Stimulated activated CD4-positive, alpha-beta T cell treated with anti-CD3 and anti-CD28 coated beads, Interleukin-1b, Interleukin-23, amount 100 ng/mL, for 1 hour (primary cell): ENCODE measurements at places on chromosomes 3 and 15.

DNA sequence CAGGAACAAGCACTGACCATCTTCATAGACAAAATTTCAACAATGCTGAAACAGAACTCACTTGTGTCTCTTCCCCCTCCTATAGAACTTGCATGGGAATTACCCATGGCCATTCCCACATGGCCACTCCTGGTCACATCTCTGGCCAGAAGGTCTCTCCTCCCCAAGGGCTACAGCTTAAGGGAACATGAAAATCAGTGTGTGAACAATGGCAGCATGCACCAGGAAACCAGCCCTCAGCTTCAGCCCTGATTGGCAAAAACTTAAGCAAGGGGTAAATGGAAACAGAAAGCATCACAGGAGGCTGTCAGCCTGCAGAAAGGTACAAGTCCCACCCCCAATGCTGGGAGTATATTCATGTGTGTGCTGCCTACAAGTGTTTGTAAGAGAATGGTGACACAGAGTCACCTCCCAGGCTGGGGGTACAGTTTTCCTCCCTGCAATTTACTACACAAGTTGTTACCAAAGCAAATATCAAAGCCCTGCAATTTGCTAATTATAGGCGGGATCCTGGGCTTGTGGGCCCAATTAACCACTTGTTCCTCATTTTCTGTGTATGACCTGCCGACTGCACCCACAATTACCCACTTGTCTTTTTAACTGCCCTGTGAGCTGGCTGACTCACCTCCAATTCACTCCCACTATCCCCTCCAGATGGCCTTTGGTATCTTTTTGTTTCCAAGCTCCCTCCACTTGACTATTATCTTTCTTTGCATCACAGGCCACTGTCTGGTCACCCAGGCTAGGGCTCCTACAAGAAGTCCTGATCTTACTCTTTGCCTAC, 84.4 kb upstream of the HES1 start:
- no peak for DNase-seq

DNA sequence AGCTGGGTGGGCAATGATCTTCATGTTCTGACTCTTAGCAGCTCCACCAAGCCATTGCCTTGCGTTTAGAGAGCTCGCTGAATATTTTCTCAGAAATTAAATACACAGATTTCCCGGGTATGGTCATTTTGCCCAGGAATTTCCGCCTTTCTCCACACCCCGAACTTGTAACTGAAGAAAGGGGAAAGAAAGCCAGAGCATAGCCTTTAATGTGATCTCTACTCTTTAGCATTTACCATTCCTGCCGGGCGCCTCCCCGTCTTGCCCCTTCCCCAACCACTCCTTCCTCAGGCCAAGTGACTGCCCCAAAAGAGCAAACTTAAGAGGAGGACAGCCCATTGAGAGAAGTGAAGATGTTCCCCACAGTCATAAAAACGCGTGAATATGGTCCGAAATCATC, 53.1 kb downstream of the LMCD1 start:
- no peak for DNase-seq

DNA sequence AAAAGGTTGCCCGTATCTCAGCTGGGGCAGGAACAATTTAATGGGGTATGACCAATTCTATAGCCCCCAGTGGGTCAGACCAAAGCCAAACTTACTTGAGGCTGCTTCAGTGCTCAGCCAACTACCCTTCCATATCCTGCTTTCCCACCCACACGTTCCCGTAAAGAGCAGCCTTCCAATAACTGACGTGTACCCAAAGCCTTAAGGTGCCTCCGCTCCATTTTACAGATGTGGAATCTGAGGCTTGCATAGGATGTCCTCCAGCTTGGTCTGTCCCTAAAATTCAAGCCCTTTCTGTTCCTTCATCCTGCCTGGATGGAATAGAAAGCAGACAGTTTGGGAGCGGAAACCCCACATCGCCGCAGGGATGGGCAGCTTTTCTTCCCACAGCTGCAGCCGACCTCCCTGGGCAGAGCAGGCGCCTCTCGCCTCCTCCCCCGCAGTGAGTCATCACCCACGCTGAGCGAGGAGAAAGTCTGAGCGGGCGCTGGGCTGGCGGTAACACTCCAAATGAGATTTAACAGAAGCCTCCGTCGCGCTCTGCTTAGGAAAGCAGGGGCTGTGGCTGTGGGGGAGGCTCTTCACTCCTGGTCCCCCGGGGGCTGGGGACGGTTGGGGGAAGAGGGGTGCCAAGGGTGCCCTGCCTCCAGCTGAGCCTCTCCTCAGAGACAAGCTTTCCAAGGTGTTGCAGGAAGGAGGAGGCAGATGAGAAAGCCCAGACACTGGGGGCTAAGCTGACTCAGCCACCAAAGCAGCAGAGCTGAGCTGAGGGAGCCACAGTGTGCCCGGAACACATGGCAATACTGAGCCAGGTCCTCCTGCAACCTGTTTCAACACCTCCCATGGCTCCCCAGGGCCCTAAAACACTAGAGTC, 57.8 kb upstream of the HRH1 start:
- DNase-seq, result peak; percentile 54

DNA sequence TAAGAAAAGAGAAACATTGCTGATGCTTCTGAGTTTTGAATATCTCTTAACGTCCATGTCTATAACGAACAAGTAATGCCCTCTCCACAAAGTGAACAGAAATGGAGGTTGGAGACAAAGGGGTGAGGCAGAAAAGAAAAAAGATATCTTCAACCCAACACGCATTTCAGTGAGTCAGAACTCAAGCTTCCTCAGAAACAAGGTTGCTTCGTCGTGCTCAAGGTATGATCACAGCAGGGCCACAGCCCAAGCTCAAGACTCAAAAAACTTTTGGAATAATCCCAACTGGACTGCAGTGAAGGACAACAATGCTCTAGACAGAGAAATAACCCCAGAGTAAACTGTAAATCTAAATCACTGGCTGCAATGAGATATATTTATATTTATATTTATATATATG, 18.9 kb downstream of the WNT5A start:
- DNase-seq, result no peak

GRCh38 chr3:110810356-110810755, 261.3 kb upstream of the NECTIN3 start:
- DNase-seq, result no peak
